ENCODE measurements at places on chromosomes 2 and 18. TPM values are rescaled to one million over a fixed set of nuclear protein-coding genes. Genes with fewer than 3 reads are reported as not detected.

DNA sequence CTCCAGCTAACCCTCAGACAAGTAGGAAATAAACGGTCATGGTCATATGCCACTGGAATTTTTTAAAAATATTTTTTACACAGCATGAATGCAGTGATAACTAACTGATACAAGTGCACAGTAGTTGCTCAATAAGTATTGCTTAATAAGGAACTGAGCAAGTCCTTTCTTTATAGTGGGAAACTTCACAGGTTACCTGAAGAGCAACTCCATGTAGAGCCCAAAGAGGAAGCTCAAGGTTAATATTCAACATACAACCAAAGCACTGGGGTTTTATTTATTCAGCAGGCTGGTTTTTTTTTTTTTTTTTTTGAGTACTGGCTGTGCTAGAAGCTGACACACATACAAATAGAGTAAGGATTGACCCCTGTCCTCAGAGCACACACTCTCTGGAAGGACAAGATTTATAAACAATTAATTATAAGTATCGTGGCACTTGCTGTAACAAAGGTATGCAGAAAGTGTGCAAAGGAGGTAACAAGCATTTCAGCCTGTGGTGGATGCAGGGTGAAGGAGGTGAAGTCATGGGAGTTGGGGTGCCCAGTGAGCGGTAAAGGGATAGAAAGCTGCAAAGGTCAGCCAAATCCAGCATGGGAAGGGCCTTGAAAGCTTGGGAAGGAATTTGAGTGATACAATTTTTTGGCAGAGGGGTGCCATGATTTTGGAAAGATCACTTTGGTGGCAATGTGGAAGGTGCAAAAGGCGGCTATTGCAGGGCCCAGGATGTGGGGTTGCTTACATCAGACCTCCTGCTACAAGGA, 52.7 kb downstream of the ATOH8 start:
- DNase-seq, result no peak

DNA sequence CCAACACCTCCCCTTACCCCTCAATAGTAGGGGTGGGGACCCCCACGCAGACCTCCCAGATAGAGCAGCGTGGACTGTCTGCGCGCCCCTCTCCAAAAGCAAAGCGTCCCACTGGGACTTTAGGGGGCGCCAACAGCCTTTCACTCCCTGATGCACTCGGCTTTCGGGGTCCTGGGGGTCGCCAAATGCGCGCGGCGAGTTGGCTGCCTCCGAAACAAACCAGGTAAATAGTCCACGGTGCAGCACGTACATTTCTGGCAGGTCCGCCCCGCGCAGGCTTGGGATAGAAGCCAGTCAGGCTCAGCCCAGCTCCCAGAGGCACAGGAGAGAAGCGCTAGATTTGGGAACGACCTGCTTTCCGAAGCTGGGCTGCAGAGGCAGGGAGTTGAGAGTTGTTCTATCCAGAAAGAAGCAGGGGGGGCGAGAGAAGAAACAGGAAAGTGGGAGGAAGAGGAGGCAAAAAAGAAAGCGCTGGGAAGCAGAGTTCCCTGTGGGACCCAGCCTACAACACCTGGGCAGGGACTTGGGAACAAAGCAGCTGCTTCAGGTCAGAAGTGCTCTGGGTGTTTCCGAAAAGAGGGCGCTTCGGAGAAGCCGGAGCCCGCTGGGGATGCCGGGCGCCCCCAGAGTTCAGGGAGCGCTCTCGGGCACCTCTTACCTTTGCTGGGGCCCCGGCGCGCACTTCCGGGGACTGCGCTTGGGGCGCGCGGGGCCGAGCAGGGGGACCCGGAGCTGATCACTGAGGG, 544 bp downstream of the EVA1A start:
- DNase-seq, result no peak

Gene ERFE
- total RNA-seq, result 0.58 TPM

GRCh38 chr2:14902953-14903352, 270.4 kb downstream of the LRATD1 start:
- no peak for DNase-seq

DNA sequence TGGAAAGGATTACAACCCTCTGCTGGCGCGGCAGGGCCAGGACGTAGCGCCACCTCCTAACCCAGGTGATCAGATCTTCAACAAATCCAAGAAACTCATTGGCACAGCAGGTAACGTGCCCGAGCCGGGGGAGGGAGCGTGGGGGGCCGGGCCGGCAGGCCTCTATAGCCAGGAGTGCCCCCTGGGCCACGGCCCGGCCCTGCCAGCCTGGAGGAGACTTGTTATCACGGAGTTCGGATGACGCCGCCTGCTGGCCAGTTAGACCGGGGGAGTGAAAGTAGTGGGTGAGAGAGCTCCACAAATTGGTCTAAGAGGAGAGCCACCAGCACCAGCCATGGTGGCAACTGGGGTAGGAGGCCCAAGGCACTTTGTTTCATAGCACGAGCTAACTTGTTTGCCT, 8.6 kb upstream of the TMEM214 start:
- DNase-seq, result no peak

Gene MBD1
- 63.9 TPM for total RNA-seq
